ENCODE measurements at places on chromosomes 2 and 18.

- peak overlapping the region; percentile 36 for H3K27ac ChIP-seq
These were observed 20.7 kb downstream of the SCYGR8 start for GRCh38 chr2:227766373-227766883.

DNA sequence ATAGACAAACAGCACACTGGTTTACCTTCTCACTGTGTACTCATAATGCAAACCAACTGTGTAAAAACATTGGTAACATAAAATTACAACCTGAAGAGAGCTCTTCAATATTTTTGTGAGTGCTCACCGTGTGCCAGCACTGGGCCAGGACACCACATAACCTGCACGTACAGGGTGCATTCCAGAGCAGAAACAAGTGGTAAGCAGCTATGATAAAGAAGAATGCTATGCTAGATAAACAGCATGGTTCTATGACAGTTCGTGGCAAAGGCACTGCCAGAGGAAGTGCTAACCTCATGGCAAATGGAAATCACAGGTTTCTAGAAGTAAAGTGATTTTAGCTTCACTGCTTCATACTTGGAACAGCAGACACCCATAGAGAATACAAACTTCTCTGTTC is 343.5 kb downstream of the MTX2 start:
- H3K4me3 ChIP-seq = no peak overlapping the region
- DNase-seq = no peak
- no peaks in the 10 kb centered on the region for H3K36me3 ChIP-seq
- no peak overlapping the region for H3K27ac ChIP-seq
- H3K27me3 ChIP-seq = no peaks in the 10 kb centered on the region
- no peaks in the 10 kb centered on the region for H3K4me1 ChIP-seq

- H3K27ac ChIP-seq = no peak overlapping the region
- H3K36me3 ChIP-seq = no peaks in the 10 kb centered on the region
- H3K27me3 ChIP-seq = no peaks in the 10 kb centered on the region
- no peaks in the 10 kb centered on the region for H3K4me1 ChIP-seq
- no peak for DNase-seq
These were observed 40.5 kb downstream of the MYO3B start for GRCh38 chr2:170218456-170218855.

- no peak for DNase-seq
- no peaks in the 10 kb centered on the region for H3K4me1 ChIP-seq
- H3K36me3 ChIP-seq = no peaks in the 10 kb centered on the region
- no peak overlapping the region for H3K27ac ChIP-seq
- no peaks in the 10 kb centered on the region for H3K27me3 ChIP-seq
- no peak overlapping the region for H3K4me3 ChIP-seq
These were observed 151.9 kb upstream of the SKOR2 start for GRCh38 chr18:47403317-47403716.

GRCh38 chr2:238861766-238862315 is 14.0 kb downstream of the TWIST2 start:
- H3K4me1 ChIP-seq = peaks cover 20% of the 10 kb centered on the region
- no peaks in the 10 kb centered on the region for H3K27me3 ChIP-seq
- no peak overlapping the region for H3K27ac ChIP-seq
- H3K36me3 ChIP-seq = peaks cover 3% of the 10 kb centered on the region
- H3K4me3 ChIP-seq = no peak overlapping the region

DNA sequence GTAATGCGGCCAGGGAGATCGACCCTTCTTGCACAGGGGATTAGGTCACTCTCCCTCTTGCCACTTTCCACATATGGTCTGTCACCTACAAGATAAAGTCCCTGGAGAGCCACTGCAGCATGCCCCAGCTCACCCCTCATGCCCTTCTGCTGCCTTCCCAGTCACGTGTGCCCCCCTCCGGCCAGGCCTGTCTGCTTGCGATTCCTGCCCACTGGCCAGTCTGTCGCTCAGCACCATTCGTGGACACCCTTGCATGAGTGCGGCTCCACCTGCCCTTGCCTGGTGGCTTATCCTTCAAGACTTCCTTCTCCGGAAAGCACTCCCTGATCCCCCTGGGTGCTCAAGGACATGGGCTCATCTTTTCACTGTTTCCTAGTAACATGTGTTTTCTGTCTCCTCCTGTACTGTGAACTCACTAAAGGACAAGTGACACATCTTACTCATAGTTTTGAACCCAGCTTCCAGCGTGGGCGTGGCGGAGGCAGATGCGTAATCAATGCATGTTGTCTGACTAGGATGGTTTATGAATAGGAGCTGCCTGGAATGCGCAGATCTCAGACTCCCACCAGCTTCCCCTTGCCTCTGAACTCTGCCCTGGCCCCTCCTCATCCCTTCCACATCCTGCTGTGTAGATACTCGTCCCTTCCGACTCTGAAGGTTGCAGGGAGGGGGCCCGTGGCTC is 7.8 kb upstream of the NT5DC4 start:
- H3K27me3 ChIP-seq = no peaks in the 10 kb centered on the region
- H3K36me3 ChIP-seq = no peaks in the 10 kb centered on the region
- no peak overlapping the region for H3K4me3 ChIP-seq
- H3K27ac ChIP-seq = no peak overlapping the region

- no peaks in the 10 kb centered on the region for H3K36me3 ChIP-seq
- H3K27ac ChIP-seq = no peak overlapping the region
- no peaks in the 10 kb centered on the region for H3K4me1 ChIP-seq
These were observed 193.0 kb downstream of the TXNL1 start for GRCh38 chr18:56445422-56445821.

DNA sequence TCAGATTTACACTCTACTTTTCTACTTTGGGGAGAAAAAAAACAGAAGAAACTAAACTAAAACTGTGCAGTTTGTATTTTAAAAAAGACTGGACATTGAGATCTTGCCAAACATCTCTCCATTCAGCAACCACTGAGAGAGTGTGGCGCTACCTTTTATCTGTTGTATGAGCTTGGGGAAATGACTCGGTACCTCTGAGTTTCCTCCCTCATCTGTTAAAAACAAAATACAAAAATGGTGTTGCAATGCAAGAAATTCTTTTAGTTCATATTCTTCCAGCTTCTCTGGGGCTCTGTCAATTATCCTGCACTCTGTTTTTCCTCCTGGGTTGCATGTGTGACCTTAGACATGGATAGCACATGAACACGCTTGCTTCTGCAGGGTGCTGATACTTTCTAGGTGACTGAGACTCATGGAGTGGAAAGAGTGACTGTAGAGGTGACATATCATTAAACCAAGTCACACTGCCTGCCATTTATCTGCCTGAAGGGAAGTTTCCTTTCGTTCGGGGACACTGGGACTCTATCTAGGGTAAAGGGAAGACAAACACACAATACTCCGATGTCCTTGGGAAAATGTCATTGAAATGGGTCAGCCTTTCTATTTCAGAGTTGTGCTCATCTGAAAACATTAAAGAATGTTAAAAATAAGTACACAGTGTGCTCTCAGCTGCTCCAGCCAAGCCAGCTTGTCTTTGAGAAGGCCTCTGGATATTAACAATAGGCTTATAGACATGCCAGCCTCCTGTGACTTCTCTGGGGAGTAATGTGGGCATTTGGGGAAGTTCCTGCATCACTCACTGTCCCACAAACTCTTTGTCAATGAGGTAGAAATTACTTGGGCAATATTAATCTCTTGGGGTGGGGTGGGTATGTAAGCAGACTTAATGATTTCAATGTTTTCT is 91.4 kb downstream of the TRIB2 start:
- H3K36me3 ChIP-seq = no peaks in the 10 kb centered on the region
- no peaks in the 10 kb centered on the region for H3K4me1 ChIP-seq
- no peak for DNase-seq
- no peak overlapping the region for H3K4me3 ChIP-seq
- no peak overlapping the region for H3K27ac ChIP-seq

DNA sequence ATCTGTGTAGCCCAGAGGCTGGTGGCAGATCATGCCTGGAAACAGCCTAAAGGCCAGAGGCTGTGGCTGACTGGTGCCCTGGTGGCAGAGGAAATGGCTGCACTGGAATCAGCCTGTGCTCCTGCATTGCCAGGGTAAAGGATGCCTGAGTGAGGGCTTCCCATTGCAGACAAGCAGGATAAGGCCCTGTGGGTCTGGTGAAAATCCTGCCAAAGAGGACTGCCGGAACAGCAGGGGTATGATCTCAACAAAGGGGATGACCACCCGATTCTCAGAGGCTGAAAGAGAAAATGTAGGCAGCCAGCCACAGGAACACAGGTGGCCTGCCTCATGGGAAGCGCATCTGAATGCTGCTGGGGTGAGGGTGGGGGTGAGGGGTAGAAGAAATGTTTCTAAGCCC is 48.2 kb downstream of the FBXO48 start:
- no peak overlapping the region for H3K4me3 ChIP-seq
- H3K4me1 ChIP-seq = no peaks in the 10 kb centered on the region
- no peaks in the 10 kb centered on the region for H3K27me3 ChIP-seq
- DNase-seq = no peak
- no peaks in the 10 kb centered on the region for H3K36me3 ChIP-seq

GRCh38 chr2:54579682-54580620 is 123.8 kb downstream of the SPTBN1 start:
- peaks cover 32% of the 10 kb centered on the region for H3K4me1 ChIP-seq
- peak; percentile 86 for DNase-seq
- H3K36me3 ChIP-seq = no peaks in the 10 kb centered on the region
- peak overlapping the region; percentile 89 for H3K27ac ChIP-seq

DNA sequence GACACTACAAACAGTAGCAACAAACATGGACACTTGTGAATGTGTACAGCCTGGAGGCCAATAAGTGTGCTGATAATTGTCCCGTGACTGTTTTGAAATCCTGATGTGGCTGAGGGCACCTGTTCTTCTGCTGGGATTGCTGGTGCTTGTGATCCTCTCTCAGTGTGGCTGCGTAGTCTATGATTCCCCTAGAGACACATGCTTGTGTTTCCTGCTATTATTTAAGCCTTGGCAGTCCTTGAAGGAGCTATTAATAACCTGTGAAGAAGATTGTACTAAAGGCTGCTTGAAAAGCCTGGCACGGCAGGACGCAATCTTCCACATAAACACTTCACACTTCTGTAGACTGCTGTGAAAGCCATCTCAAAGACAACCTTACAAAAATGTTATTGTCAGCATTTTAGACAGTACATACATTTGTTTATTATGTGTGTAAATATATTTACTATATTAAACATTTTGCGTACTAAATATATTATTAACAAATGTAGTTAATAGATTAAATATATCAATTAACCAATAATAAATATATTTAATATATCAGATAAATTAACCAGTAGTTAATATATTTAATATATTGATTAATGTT is 71.4 kb downstream of the GALR1 start:
- H3K4me3 ChIP-seq = no peak overlapping the region
- H3K27ac ChIP-seq = no peak overlapping the region
- DNase-seq = no peak
- no peaks in the 10 kb centered on the region for H3K36me3 ChIP-seq
- H3K27me3 ChIP-seq = no peaks in the 10 kb centered on the region
- no peaks in the 10 kb centered on the region for H3K4me1 ChIP-seq

DNA sequence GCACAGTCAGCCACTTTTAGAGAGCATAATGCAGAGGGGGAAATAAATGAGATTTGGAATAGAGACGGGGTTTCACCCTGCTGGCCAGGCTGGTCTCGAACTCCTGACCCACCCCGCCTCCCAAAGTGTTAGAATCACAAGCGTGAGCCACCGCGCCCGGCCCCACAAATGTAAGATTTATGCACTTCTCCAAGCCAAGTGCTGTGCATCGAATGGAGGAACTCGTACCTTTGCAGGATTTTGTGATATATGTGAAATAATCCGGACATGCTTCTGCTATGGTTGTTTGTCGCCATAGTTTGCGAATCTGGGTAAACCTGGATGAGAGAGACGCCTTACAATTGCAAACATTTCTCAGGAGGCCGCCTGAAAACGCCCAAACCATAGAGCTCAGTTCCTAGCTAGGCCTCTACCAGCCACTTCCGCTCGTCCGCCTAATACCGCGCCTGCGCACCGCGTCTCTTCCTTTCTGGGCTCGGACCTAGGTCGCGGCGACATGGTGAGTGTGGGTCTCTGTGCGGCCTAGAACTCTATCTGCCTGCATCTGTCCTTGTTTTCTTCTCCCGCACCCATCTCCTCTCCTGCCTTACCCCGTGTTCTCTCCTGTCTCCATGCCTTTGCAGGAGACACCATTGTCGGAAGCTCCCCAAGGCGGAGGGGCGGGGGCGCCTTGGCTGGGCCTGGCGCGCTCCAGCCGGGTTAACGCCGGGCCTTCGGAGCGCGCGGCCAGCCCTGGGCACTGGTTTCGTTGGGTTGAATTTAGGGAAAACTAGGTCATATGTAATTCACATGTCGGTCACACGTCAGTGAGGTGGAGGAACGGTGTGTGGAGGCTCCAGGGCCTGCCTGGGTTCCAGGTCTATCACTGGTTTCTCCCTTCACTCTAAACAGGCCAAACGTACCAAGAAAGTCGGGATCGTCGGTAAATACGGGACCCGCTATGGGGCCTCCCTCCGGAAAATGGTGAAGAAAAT is at the start of gene RPL37A:
Gene RPL37A, plus strand, starts transcription at position 466 of the 974 bp plus-strand sequence. Its CDS starts 31 bp downstream, at position 497.
- H3K27ac ChIP-seq = peak within 1 kb of the TSS; percentile 85
- peak within 1 kb of the TSS; percentile 75 for H3K4me3 ChIP-seq
- H3K36me3 ChIP-seq = peaks cover 12% of the 10 kb centered on the region
- H3K4me1 ChIP-seq = peaks cover 15% of the 10 kb centered on the region

GRCh38 chr2:128625421-128625820 is 306.8 kb upstream of the HS6ST1 start:
- H3K27ac ChIP-seq = no peak overlapping the region
- H3K4me1 ChIP-seq = no peaks in the 10 kb centered on the region
- no peaks in the 10 kb centered on the region for H3K36me3 ChIP-seq
- H3K27me3 ChIP-seq = no peaks in the 10 kb centered on the region

DNA sequence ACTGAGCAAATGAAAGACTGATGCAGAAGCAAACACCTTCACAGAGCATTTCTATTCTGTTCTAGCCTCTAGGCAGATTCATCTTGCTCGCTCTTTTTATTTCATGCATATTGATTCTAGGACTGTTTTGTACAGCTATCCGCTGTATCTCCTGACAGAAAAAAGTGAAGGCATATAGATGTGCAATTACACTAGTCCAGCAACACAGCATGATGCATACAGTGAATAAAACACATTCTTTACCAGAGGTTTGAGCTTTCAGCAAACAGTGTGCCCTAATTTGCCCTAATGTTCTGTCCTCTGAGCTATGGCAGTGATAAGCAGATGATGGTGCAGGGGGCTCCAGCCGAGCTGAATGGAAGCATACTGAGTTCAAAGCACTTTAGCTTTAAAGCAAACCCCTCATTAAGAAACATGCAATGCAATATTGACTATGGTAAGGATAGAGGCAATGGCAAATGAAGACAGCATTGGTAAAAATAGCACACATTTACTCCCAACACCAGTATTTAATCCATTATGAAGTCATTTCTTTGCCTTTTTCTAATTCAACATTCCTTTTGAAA is 141.2 kb upstream of the RGPD4 start:
- no peak overlapping the region for H3K4me3 ChIP-seq
- no peak for DNase-seq
- H3K27me3 ChIP-seq = no peaks in the 10 kb centered on the region
- H3K4me1 ChIP-seq = no peaks in the 10 kb centered on the region
- no peaks in the 10 kb centered on the region for H3K36me3 ChIP-seq

Data from small intestine (tissue), 16 donors.